ENCODE measurements at places on chromosomes 16 and 17.
A peak's percentile ranks its signal among the peaks of the same experiment; 100 is the strongest.

DNA sequence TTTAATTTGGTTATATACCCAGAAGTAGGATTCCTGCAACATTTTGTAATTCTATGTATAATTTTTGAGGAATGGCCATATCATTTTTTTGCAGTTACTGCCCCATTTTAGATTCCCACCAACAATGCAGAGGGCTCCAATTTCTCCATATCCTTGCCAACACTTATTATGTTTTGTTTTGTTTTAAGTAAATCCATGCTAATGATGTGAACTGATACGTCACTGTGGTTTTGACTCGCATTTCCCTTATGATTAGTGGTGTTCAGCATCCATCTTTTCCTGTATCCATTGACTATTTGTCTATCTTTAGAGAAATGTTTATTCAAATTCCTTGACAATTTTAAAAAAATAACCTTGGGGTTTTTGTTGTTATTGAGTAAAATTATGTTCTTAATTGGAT is 826.4 kb downstream of the CDH11 start:
- DNase-seq, result no peak

DNA sequence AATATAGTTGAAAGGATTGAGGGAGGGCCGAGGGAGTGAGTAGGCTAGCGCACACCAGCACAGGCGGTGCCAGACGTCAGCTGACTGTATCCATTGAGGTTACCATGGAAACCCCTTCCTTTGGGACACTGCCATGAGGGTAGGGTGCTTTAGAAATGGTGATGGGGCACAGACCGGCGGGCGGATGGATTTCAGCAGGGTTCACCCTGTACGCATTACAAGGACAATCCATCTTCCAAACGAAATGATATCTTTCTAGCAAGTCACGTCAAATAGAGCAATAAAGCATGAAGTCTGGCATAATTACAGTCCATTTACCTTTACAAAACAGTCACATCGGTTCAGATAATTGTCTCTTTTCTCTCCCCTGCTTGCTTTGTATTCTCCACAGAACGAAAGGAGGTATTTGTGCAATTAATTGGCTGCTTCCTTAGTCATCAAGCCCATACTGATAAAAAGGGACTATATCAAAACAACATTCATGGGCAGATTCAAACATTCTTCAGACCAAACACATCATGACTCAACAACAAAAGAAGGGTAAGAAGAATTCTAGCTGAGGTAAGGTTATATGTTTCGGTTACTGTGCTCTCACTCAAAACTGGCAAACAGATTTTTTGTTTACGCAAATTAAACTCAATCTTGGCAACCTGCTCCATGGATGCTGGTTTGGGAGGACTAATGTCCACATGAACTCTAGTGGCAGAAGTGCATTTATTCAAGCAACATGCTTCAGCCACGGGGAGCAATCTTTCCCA is 140.6 kb downstream of the CDK5R1 start:
- DNase-seq, result no peak

DNA sequence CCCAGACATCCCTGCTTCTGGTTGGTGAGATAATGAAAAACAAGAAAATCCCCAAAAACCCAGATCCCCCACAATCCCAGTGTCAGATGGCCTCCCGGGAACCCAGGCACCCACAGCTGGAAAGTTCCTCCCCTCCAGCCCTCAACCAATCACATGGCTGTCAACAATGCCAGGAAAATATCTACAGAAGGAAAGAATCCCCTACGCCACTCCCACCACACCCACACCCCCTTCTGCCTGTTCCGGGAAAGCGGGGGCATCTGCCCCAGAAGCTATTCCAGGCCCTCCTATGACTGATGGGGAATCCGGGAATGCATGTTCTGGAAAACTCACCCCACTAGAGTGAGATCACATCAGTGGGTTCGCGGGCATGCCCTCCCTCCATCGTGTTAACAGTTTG is 1.8 kb downstream of the TMEM95 start:
- DNase-seq, result no peak

GRCh38 chr16:47721006-47721637 is 260.0 kb downstream of the PHKB start:
- no peak for DNase-seq

DNA sequence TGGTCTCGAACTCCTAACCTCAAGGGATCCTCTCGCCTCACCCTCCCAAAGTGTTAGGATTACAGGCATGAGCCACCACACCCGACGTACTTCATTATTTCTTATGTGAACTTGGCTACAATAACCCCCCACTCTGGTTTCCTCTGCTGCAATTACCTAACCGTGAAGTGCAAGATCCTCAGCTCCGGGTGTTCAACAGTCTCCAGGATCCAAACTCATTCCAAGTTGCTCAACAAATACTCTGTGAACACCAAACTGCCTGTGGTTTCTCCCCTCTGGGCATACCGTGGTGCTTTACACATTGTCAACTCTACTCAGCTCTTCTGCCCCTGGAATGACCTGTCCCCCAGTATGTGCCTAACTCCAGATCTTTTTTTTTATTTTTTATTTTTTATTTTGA is 6.8 kb upstream of the SULT1A1 start:
- no peak for DNase-seq

DNA sequence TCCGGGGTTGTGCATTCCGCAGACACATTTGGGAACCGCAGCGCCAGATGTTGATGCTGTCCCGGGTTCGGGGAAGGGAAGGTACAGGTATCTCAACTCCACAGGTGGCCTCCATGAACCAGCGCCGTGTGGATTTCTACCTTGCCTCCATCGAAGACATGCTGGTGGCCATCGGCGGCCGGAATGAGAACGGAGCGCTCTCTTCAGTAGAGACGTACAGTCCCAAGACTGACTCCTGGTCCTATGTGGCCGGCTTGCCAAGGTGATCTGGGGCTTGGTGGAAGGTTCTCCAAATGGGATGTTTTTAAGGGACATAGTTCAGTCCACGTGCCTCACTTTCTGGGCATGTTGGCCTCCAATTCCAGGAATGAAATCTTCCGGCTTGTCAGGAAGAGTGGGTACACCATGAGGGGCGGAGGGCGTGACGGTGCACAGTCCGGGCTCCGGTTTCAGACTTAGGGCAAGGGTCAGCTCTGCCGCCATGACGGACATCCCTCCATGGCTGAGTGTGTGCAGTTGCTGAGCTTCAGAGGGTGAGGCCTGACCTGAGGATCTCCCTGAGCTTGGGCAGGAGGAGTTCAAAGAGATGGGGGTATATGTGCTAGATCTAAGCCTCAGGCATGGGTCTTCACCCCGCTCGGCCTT is 11.5 kb downstream of the KLHL36 start:
- DNase-seq, result no peak

DNA sequence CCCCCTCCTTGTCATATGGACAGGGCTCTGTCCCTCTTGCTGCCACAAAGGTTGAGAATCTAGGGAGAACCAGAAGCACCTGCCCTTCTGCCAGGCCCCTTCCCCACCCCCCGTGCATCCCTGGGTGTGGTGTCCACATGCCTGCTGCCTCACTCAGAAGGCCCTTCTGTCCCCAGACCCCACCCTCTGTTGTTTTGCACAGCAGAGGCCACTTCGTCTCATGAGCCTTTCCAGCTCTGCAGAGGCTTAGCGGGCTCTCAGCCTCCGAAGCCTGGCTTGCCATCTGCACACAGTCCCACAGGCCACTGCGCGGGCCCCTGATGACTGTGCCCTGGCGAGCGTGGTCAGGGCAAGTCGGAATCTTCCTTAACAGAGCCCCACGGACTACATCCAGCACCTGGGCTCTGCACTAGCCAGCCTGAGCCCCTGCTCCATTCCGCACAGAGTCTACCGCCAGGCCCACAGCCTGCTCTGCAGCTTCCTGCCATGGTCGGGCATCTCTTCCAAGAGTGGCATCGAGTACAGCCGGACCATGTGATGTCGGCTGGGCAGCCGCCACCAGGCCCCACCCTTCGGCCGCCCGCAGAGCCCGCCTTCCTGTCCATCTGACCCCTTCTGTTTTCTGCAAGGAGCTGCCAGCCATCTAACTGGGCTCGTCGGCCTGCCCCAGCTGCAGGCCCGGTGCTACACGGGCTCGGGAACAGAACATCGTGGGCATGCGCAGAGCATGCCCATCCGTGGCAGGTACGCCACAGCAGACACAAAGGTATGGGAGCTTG is 10.8 kb downstream of the C16orf90 start:
- DNase-seq, result no peak

- DNase-seq, result peak; percentile 62
Measured at GRCh38 chr17:8965394-8966168, at the start of gene PIK3R5. Gene PIK3R5, minus strand, starts transcription at chr17:8965707. Its CDS starts 54,213 bp downstream, at chr17:8911494.

GRCh38 chr17:70552230-70552981 is 383.1 kb downstream of the KCNJ2 start:
- DNase-seq, result peak; percentile 8

DNA sequence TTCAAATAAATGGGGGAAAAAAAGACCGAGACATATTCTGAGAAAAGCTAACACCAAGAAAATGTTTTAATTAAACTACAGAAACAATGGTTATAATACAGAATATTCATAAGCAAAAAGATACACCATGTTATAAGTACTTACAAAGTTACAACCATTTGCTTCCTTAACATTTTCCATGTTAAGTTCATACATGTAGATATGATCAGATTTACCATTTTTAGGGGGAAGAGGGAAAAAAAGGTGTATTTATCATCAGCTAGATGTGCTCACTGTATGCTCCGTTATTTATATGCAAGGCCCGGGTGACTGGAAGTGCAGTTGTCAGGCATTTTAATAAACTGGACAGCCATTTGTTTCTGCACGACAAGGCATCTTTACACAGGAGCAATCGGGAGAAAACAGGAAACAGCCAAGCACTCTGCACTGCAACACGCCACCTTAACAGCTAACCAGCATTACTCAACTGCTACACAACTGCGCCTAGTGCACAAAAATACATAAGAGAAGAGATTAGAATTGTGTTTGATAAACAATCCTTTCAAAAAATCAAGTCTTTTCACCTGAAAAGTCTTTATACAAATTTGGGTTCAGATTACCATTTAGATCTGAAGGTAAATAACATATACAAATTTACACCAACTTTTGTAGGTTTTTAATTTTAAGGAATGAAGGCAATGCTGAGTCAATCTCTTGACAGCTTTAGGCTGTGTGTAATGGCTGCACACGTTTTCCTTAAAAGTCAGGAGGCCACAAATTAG is 2.9 kb downstream of the SRSF2 start:
- DNase-seq, result no peak

GRCh38 chr16:63749276-63749675 is 1372.6 kb downstream of the CDH11 start:
- no peak for DNase-seq

DNA sequence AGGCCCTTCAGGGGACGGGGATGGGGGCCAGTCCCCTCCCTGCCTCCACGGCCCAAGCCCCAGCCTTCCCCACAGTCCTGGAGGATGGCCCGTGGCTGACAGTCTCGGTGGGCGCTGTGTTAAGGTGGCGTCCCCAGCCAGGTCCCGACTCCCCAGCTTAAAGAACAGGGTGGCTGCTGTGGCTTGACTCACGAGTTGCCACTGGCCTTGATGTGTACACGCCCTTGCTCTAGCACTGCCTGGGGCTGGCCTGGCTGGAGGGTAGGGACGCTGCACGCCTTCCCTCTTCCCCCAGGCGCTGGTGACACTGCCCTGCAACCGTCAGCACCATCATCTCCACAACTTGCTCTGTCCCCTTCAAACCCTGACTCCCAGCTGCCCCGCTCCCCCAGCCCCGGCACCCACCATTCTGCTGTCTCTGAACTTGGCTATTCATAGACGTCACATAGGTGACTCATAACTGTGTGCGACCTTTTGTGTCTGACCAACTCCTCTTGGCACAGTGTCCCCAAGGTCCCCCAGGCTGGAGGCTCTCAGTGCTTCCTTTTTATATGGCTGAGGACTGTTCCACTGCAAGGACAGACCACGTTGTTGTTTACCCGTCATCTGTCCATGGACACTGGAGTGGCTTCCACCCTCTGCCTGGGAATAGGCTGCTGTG is 6.3 kb downstream of the GNPTG start:
- no peak for DNase-seq

GRCh38 chr17:11309850-11310249 is 68.8 kb downstream of the SHISA6 start:
- DNase-seq, result no peak

GRCh38 chr16:14310519-14310991 is 239.4 kb downstream of the MRTFB start:
- DNase-seq, result no peak

DNA sequence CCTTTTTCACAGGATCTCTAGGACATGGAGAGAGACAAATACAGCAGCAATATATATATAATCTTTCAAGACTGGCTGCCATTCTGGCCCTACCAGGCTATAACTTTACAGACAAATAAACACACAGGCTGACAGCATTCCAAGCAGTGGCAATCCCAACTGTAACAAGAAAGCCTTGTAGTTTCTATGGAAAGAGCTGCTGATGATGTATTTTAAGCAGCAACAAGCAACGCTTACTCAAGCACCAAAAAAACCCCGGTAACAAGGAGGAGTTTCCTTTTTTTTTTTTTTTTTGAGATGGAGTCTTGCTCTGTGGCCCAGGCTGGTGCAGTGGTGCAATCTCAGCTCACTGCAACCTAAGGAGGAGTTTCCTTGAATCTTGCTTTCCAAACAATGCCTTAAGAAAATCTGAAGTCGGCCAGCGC is 23.2 kb downstream of the LSM12 start:
- no peak for DNase-seq

- no peak for DNase-seq
Measured at GRCh38 chr16:71912534-71913275, 17.4 kb downstream of the IST1 start.

DNA sequence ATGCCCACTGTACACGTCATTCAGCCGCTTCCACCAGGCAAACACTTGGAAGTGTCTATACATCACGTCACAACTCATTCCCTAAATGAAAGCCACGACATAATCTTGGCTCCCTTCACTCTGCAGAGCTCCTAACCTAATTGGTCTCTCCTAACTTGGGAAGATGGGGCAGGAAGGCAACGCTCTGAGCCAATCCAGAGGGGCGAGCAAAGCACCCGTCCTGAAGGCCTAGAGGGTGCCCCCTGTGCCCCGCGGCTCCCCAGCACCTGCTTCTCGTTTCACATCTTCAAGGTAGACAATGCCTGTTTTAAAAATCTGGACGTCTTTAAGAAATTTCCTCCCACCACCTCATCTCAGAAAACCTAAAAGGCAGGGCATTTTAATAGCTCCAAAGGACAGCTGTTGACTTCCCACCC is 1.0 kb downstream of the CSNK2A2 start:
- no peak for DNase-seq

DNA sequence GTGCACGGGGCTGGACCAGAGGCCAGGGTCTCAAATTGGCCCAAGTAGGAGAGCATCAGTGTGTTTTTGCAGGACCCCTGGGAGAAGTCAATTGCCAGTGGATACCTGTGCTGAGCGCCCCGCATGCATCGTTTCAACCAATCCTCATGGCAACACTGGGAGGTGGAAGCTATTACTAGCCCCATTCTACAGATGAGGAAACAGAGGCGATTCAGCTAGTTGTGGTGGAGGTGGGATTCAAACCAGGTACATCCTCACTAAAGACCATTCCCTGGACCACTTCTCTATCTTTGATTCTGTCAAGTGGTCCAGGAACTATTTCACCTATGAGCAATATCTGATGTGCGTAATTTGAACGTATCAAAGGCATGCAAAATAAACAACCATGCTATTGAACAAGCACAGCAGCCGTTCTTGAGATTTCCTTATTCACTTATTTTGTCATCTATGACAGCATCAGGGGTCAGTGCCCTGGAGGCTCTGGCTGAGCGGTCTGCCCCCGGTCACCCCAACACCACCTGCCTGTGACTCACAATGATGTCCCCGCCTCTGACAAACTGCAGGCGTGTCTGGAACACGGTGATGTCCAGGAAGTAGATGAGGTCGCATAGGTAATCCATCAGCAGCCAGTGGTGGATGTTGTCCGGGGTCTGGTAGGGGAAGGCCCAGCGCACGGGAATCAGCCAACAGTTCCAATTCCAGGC is 54.0 kb downstream of the CNGB1 start:
- no peak for DNase-seq

- DNase-seq, result no peak
Measured at GRCh38 chr17:13478326-13478830, 123.4 kb downstream of the HS3ST3A1 start.
